SK-N-SH (cell line): ENCODE measurements at places on chromosomes 1 and 21.

DNA sequence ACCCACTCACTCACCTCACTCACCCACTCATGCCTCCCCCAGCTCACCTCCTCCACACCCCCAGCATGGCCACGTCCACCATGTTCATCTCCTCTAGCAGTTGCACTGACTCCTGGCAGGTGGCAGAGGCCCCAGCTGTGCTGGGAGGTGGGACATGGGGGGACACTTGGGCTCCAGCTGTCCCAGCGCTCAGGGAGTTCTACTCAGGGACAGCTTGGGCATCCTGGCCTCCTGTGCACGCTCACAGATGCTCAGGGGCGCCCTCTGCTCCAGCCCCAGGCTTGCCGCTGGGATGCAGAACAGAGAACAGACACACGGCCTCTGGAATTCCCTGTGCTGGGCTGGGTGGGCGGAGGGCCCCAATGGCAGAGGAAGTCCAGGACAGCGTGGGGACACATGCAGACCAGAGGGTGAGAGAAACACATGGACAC, 5.2 kb downstream of the KRTAP10-8 start:
- DNase-seq, result no peak

- no peak for DNase-seq
Measured at GRCh38 chr1:19457607-19458006, 27.7 kb downstream of the CAPZB start.

DNA sequence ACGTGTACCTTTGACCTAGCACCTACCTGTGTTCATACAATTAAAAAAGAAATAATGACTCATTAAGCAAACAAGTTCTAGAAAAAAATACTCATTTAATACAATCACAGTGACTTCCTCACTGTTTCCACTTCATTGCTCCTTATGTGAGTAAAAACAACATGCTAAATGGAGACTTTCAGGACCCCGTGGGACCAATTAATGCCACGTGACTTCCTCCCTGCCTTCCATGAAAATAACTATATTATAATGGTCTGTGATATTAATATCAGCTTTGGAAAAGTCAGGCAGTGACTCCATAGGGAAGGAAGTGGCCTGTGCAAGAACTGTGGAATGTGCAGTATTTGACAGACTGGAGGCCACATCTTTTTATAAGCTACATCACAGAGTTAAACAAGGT, 337.8 kb downstream of the HLX start:
- no peak for DNase-seq

- peak; percentile 29 for DNase-seq
Measured at GRCh38 chr1:114671011-114671938, 1.4 kb upstream of the DENND2C start.

GRCh38 chr1:204263254-204263910, 49.6 kb upstream of the GOLT1A start:
- DNase-seq, result peak; percentile 78

GRCh38 chr1:239547987-239548386, 161.6 kb downstream of the CHRM3 start:
- DNase-seq, result no peak

- no peak for DNase-seq
Measured at GRCh38 chr1:14894811-14895560, 258.6 kb upstream of the TMEM51 start.

GRCh38 chr1:93416183-93416582, 31.7 kb upstream of the FNBP1L start:
- DNase-seq, result no peak

DNA sequence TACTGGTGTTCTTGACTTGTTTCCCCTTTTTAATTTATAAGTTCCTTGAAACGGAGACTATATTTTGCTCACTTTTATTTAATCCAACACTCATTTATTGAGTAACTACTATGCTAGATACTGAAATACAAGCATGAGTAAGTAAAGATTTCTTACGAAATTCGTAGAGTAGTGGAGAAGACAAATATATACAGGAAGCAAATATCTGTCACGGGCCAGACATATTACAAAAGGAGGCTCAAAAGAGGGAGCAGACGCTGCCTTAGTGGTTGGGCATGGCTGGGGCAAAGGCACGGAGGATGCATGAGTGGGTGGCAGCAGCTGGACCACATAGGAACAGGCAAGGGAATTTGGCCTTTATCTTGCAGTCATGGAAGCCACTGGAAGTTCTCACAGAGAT, 6.8 kb downstream of the NCF2 start:
- no peak for DNase-seq

DNA sequence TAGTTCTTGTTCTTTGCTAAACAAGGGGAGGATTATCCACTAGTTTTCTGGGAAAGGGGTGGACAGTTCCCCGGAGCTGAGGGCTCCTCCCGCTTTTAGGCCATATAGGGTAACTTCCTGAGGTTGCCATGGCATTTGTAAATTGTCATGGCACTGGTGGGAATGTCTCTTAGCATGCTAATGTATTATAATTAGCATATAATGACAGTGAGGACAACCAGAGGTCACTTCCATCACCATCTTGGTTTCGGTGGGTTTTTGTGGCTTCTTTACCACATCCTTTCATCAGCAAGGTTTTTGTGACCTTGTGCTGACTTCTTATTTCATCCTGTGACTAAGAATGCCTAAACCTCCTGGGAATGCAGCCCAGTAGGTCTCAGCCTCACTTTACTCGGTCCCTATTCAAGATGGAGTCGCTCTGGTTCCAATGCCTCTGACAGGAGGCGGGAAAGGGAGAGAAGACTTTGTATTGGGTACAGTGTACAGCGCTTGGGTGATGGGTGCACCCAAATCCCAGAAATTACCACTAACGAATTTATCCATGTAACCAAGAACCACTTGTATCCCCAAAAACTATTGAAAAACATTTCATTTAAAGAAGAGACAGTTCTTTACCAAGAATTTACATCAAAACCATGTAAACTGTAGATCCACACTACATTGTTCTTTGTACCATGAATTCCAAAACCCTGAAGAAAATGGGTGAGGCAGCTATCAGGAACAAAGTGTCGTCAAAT, 8.7 kb upstream of the SLC2A5 start:
- no peak for DNase-seq

GRCh38 chr1:212597487-212597886, 11.1 kb upstream of the ATF3 start:
- no peak for DNase-seq

DNA sequence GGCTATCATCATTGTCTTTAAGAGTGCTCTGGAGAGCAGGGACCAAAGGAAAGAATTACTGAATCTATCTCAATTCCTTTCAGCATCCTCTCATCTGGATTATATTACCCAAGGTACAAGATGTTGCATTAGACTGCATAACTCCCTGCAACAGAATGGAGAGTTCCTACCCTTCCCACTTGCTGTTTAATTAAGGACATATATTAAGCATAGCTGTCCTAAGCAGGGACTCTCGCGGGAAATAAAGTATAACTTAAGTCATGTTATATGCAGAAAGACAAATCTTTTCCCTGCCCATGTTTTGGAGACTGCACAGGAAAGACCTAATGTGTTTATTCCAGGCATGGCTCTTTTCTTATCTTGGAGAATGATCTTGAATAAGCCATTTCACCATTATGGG, 6.8 kb upstream of the JAM2 start:
- no peak for DNase-seq

GRCh38 chr1:216682752-216683151, 40.5 kb downstream of the ESRRG start:
- DNase-seq, result no peak

DNA sequence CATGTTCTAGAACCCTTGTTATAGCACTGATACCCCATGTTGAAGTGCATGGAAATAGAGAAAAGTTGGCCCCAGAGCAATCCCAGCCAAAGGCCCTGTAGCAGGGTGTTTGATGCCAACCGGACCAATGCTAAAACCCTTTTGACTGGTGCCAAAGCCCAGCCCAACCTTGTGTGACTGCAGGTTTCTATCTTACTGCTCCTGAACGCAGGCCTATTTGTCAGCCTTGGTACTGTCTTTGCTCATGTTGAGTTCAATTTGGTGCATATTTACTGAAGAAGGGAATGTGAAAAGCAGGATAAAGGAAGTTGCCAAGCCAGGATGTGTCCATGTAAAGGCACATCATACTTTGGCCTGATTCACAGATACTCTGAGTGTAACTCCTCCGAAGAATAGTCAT, 51.7 kb upstream of the NFASC start:
- no peak for DNase-seq

GRCh38 chr1:104933846-104934245, 1184.1 kb downstream of the AMY1C start:
- DNase-seq, result no peak

DNA sequence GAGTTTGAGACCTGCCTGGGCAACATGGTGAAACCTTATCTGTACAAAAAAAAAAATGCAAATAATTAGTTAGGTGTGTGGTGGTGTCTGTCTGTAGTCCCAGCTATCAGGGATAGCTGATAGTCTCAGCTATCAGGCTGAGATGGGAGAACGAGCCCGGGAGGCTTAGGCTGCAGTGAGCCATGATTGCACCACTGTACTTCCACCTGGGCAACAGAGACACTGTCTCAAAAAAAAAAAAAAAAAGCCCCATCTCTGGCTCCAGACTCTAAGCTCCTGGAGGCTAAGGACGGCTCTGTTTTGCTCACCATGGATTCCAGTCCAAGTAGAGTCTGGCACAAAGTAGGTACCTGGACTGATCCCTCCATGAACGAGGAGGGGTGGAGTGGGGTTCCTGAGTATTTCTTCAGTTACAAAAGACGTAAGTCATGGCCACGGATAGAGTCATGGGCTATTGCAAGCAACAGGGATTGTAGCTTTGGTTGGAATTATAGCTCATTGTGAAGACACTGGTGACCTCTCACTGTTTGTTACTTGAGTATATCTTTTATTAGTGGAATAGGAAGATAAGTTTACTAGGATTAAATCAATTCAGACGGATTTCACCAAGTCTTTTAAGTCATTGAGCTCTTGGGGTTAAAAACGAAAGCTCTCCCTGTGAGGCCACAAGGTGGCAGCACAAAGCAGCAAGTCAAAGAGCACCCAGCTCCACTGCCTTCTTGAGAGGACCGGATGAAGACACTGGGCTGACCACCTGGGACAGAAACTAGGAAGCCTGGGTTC, 35.6 kb upstream of the TMEM61 start:
- peak; percentile 72 for DNase-seq

DNA sequence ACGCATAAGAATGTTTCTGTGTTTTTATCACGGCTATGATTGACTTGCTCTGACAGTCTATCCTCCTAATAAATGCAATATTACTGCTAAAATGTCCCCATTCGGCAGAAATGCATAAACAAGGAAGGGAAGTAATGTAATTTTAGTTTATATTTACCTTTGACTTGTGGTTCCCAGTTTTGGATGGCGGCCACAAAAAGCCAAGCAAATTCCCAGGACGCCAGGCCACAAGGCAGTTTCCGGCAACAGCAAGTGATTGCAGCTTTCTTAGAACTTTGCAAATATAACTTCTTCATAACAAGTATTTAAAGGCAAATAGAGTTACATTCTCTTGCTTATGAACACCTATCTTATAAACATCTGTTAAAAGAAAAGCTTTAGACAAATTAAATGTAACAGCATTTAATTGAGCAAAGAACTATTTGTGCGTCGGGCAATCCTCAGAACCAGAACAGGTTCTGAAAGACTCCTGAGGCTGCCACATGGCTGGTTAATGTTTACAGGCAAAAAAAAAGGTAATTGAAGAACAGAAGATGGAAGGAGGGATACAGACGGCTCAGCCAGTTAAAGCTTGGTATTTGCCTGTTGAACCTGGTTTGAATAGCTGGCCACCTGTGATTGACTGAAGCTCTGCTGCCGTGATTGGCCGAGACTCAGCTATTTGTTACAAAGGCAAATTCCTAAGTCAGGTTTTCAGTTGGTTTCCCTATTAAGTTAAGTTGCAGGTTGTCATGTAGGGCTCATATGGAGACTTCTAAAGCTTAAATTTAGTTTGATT, 80.8 kb downstream of the C21orf91 start:
- DNase-seq, result no peak
